NCI-H774 (cell line): ENCODE measurements at places on chromosomes 6 and 20.

GRCh38 chr6:71033890-71034289 lies 77.0 kb upstream of the B3GAT2 start:
- DNase-seq = peak; percentile 43

DNA sequence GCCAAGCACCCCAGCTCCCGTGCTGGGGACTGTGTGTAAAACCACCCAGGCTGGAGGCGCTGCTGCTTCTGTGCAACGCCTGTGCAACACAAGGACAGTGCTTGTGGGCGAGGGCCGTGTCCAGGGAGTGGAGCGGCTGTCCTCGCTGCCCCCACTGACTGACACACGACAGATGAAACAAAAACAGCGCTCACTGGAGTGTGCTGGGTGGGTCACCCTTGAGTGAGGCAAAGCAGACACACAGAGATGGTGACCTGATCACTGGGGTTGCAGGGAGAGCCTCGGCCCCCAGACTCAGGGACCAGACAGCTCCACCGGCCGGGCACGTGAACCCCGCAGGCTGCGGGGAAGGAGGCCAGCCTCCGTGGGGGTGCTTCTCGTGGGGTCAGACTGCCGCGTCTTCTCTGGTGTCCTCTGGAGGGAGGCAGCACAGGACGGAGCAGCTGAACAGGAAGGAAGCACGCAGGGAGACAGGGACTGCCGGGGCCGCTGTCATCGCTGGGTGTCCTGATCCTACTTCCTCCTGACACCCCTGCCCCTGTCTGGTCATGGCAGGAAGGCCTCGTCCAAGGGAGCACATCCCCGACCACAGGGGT lies 75.9 kb upstream of the CST7 start:
- no peak for DNase-seq

DNA sequence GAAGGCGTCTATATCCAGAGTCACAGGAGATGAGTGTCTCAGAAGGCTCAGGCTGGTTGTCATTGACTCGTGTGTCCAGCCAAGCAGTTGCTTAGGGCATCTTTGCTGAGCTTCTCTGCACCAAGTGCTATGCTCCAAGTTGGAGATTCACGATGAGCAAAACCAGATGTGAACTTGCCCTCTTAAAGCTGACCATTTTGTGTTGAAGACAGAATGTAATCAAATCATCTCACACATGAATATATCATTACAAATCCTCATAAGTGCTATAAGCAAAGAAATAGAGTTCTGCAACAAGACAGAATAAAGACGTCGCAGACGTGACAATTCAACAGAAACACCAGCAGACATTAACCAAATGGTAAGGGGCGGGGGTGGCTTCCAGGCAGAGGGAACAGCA lies 103.9 kb downstream of the ALDH8A1 start:
- no peak for DNase-seq

GRCh38 chr6:106184629-106185028 lies 98.5 kb downstream of the PRDM1 start:
- no peak for DNase-seq

- no peak for DNase-seq
These were observed 377.7 kb downstream of the CDH4 start for GRCh38 chr20:61629602-61630390.

DNA sequence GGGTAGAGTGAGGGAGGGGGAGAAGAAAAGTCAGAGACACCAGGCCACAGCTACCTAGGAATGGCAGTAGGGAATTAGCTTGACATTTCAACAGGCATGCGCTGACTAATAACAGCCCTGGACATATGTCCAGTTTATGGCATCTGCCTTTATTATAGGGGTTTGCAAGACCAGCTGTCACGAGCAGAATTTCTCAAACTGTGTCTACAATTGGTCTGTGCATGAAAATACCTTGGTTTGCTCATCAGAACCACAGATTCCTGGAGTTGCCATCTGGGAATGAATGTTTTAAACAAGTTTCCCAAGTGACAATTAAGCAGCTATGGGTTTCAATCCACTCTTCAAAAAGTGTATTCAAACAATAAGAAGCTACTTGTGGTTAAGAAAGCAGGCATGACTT lies 110.3 kb upstream of the ENPP5 start:
- DNase-seq = no peak

DNA sequence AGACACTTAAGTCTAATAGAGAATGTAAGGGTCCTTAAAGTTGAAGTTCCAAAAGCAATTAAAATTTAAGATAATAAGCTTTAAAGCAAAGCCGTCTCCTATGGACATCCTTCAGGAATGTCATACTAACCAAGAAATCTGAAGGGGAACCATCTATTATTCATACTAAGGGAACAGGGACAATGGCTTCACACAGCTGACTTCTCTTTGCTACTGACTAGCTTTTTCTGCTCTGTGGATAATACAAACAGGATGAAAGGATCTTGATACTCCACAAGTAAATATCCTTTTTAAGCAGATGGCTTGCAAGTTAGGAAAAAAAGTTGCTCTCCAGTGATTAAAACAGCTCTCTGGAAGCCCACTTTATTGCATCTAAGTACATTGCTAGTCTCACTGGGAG lies 178.6 kb downstream of the BACH2 start:
- DNase-seq = no peak

GRCh38 chr6:143555071-143555492 lies 43.6 kb upstream of the FUCA2 start:
- no peak for DNase-seq

DNA sequence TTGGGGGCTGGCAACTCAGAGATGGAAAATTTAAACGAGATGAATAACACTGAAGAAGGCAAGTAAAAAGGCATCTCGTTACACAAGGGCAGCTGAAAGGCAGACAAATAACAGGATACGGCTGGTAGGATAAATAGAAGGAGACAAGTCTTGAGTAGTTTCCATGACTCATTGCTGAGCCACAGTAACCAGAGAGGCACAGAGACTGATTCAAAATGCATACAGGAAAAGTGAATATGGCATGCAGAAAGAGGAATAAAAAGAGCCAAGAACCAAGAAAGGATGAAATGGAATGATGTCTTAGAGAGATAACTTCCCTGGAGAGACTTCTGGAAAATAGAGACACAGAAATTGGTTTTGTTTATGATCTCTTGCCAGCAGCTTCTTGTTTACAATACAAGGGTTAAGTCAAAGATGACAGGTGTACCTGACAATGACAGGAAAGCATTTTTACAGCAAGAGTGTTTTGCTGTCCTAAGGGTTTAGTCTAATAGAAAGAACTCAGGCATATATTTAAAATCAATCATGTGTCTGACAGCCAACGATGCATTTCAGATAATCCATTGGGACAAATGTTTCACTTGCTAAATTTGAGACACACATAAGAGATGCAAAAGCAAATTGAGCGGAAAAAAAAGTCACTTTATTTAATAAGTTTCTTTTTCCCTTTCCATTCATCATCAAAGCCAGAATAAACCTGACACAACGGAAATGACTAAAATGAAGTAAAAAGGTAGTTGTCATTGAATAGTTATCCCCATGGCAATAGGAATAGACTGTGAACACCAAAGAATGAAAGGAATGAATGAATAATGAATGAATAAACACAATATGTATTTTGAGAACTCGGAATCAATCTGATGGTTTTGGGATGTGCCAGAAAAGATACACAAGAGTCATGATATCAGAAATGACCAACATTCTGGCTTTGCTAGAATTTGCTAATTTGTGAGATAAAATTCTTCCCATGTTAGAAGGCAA lies 68.0 kb upstream of the KCNQ5 start:
- DNase-seq = peak; percentile 44

GRCh38 chr6:54695815-54696214 lies 150.8 kb upstream of the FAM83B start:
- no peak for DNase-seq

DNA sequence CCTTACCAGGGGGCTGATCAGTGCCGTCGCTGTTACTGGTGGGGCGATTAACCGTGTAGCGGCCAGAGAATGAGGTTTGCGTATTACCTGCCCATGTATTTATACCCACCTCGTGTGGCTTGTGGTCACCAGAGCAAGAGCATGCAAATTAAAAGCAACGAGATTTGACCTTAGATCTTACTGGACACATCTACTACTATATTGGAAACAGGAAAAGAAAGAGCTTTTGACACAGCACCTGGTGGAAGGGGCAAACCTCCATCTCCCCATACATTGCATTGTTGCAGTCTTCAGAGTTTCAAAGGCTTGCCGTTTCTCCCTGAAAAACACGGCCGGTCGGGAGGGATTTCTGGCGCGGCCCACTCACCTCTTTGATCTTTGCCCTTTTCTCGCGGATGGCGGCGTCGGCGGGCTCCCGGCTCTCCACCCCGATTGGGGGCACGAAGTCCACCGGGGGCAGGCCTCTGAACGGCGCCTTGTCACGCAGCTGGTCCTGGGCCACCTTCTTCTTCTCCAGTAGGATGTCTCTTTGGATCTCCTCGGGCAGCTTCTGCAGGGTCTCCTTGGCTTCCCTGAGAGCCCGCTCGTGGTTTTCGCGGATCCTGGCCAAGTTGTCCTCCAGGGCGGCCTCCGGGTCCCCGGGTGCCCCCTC lies 1.3 kb downstream of the MAN1A1 start:
- DNase-seq = no peak

GRCh38 chr6:24472181-24472580 lies 17.2 kb downstream of the GPLD1 start:
- DNase-seq = no peak

GRCh38 chr20:62929051-62929538 lies 2.8 kb upstream of the DIDO1 start:
- no peak for DNase-seq

DNA sequence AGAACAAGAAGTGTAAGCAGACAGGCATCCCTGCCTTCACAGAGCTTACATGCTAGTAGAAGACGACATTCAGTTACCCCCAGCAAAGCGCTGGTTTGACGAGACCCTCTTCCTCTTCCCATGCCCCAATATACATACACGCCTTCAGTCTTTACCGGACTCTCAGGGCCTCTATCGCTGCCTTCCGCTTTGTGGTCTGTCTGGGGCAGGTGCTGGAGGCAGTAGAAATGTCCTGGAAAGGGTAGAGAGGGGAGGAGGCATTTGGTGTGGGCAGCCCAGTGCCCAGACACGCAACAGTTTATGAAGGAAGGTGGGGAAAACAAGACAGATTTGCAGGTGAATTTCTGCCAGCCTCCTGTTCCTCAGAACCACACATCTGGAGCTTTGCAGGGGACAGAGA lies 6.0 kb downstream of the SMPD2 start:
- no peak for DNase-seq

DNA sequence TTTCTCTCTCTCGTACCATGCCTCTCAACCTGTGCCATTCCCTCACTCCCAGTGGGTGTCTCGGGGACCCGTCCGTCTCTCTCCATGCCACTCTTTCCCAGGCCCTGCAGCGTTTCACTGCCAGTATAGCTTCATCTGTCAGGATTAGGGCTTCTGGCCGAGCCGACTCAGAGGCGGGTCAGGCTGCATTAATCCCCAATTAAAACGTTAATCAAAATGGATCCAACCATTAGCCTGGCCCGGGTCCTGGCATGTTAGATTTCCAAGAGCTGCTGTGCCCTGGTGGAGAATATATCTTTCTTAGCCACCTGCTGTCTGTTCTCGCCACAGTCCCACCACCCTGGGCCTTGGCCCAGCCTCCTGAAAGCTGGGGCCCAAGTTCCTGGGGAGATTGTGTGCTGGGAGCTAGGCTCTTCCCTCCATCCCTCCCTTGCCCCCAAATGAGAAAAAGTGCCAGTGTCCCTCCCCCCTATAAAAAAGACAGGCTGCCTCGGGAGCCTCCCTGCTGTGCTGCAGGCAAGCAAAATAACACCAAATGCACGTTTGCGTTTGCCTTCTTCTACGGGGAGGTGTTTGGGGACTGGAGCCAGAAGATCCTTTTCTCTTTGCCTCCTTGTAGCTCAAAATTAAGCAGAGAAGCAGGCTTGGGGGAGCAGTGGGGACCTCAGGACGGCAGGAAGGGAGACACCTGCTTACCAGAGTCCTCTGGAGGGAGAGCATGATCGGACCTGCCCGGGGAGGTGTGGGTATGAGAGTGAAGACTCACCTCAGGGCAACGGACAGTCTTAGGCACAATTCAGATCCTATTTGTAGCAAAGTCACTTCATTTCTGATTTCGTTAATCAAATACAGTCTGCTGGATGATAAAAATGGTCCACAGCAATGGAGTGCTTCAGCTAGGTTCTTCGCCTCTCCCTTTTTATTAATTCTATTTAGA lies 3.0 kb downstream of the KCNG1 start:
- DNase-seq = no peak

GRCh38 chr6:137155830-137156229 lies 17.6 kb downstream of the IL22RA2 start:
- DNase-seq = no peak

DNA sequence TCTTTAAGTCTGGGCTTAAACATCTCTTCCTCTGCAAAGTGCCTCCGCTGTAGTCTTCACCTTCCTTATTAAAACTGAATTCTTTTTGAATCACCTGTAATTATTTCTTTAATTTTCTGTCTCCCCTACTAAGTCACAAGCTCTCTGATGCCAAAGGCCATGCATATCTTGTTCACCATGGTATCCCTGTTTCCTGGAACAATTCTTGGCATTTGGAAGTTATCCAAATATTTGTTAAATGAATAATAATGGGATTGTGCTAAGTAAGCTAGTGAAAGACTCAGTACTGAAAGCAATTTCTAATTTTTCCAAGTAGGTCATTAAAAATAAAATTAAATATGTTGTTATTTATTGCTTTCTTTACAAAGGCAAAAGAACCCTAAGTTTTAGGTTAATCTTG lies 12.2 kb downstream of the SNAP91 start:
- no peak for DNase-seq

DNA sequence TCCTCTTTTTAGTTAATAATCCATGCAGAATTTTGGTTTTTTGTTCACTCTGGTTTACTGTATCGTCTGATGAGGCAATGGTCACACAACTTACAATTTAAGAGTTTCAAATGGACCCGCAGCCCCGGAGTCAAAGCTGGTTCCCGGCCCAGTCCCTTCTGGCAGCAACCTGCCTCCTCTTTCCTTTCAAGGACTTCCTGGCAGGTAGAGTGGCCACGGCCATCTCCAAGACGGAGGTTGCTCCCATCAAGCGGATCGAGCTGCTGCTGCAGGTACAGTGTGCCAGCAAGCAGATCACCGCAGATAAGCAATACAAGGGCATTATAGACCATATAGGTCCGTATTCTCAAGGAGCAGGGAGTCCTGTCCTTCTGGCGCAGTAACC lies 218.2 kb downstream of the GJA1 start:
- no peak for DNase-seq

DNA sequence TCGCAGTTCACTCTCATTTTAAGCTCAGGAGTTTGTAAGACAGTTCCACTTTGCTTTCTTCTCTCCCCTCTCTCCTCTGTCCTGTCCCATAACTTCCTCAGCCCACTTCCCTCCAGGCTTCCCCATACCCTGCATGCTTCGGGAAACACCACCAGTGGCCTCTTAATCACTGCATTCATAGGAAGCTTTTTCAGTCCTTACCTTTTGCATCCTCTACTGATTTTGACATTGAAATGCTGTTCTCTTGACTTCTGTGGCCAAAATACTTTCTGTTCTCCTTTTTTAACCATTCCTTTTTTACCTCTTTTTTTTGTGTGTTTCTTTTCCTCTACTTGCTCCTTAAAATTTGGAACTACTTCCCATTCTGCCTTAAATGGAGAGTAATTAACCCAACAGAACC lies 69.7 kb downstream of the HIVEP1 start:
- DNase-seq = no peak

DNA sequence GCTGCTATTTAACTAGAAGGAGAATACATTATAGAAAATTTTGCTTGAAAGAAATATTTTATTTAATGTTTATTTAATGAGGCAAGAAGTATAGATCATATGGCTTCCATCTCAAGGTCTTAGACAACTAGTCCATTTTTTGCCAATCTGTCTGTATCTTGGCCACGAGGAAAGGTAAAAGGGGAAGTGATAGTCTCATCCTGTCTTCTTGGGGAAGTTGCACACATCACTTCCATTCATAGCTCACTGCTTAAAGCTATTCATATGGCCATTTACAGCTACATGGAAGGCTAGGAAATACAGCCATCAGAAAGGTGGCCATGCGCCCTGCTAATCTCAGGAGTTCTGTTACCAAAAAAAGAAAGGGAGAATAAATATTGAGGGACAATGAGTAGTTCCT lies 50.8 kb downstream of the METTL24 start:
- DNase-seq = no peak
